ENCODE measurements at places on chromosomes 6 and 20.

GRCh38 chr6:157512382-157512682 lies 131.3 kb downstream of the ZDHHC14 start:
- DNase-seq: no peak

DNA sequence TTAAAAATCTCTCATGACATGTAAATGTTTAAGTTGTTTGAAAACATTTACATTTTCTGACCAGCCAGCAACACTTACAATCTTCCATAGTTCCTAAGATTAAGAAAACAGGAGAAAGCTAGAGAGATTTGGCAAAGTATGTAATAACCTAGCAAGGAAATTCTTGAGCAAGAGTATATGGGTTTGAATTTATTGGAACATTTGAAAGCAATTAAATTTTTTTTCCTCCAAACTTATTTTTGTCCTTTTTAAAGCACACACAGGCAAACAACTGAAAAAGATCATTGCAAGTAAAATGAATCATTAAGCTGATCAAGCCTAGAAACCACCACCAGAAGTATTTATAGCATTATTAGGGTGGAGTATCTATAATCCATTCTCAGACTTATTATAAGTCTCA lies 20.1 kb upstream of the ZNF217 start:
- DNase-seq: no peak

- no peak for DNase-seq
Measured at GRCh38 chr6:116866281-116866871, 10.7 kb upstream of the RFX6 start.

DNA sequence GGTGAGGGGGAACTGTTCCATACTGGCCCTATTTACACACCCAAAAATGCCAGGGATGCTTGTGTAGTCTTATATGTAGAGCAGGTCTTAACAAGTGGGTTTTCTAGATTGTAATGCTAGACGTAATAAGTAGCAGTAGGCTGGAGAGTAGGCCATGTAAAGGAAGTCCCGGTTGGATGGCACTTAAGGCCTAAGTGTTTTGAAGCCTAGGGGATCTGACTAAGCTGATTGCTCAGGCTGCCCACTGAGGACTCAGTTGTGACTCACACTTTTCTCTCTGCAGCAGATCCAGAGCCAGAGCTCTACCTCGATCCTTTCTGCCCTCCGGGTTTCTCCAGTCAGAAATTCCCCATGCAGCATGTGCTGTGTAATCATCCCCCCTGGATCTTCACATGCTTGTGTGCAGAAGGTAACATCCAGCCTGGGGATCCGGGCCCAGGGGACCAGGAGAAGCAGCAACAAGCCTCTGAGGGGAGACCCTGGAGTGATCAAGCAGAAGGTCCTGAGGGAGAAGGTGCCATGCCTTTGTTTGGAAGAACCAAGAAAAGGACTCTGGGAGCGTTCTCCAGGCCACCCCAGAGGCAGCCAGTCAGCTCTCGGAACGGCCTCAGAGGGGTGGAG lies 26.6 kb downstream of the ZNF133 start:
- DNase-seq: no peak

DNA sequence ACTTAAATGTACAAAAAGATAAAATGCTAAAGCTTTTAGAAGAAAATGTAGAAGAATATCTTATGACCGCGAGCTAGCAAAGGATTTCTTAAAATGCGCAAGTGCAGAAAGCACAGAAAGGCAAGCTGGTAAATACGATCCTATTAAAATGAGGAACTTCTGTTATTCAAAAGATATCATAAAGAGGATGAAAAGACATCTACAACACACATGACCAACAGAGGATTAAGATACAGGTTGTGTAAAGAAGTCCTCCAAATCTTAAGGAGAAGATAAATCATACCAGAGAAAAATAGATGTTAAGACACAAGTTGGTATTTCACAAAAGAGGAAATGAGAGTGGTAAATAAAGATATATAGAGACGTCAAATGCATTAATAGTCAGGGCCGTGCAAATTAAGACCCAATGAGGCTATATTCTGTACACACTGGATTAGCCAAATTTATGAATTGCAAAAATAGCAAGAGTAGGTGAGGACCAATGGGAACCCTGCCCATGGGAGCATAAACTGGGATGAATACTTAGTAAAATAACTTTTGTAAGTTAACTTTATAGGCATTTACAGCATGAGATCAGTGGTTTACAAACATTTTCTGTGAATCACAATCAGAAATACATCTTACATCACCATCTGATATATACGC lies 23.0 kb downstream of the APCDD1L start:
- DNase-seq: no peak

DNA sequence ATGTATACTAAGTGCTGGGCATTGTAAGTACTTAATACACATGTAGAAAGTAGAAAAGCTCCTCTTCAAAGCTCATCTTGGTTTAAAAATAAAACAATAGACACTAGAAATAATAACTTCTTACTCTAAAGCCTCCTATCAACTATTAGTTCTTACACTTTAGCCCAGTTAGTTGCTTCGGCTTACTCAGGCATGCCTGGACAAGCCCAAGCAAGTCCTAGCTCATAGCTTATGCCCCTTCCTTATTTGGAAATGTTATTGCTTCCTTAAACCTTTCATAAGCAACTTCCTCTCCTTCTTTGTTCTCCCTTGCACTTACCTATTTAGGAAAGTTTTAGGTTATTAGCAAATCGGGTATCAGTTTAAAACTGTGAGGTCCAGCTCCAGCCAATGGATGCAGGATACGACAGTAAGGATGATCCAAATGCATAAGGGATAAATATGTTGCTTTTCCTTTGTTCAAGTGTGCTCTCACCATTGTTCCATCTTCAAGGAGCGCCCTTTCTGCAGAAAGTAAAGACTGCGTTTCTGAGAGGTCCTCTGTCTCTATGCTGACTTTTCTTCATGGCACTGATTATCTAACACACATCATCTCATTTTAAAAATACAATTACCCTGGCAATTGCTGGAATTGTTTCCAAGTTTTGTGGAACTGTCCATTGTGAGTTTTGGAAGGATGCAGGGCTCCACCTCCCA lies 12.3 kb downstream of the TMEM30A start:
- no peak for DNase-seq

DNA sequence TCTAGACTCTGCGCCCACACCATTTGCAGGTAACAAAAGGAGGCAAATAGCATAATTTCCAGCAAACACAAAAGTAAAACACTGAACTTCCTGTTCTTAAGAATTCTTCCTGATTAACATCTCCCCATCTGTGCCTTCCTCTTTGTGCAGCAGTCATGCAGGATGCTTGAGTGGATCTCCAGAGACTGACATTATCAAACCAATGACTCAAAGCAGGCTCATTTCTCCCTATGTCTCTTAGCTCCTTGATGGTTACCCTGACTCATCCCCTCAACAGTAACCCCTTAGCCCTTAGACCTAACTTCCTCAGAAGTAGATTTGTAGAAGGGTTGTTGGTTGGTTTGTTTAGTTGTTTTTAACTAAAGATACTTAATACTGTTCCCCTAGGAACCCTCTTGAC lies 137.0 kb upstream of the RIN2 start:
- no peak for DNase-seq

GRCh38 chr6:132298344-132298949 lies 102.8 kb downstream of the MOXD1 start:
- no peak for DNase-seq

DNA sequence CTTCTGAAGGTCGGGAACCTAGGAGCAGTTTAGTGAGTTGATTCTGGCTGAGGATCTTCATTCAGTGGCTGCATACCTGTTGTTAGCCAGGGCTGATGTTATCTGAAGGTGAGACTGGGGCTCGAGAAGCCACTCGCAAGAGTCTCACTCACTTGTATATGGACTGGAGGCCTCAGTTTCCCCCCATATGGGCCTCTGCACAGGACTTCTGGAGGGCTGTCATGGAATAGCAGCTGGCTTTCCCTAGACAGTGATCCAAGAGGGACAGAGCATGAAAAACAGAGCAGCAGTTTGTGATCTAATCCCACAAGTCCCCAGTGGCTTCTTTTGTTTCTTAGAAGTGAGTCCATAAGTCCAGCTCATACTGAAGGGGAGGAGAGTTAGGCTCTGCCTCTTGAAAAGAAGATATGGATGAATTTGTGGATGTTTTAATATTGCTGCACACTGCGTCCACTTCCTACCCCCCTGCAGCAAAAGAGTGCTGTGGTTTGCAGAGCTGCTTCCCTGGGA lies 623.4 kb downstream of the CDH26 start:
- DNase-seq: no peak

DNA sequence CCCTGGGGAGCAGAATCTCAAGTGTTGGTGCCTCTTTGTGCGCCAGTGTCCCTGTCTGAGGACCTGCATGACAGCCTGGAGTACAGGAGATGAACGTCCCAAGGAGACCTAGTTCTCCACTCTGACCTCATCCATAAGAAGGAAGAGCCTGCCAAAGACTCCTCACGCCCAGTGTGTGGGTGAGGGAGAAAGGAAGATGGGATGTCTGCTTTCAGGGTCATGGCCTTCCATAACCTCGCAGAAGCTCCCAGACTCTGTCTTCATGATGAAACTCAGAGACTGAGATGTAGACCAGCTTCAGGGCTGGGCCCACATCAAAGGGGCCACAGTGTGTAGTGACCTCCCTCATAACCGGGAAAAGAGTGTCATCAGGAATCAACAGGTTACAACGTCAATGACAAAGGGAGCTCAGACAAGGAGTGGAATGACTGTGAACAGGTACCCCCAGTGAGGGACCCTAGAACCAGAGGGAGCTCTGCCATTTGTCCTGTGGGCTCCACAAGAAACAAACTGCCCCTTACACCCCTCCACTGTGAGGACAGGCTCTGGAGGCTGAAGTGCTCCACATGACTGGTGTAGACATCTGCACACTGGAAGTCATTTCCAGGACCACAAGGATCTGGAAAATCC lies 8.1 kb downstream of the HLA-DQB1 start:
- DNase-seq: no peak
